ENCODE measurements at places on chromosomes 2 and 18. TPM values are rescaled to one million over a fixed set of nuclear protein-coding genes. Genes with fewer than 3 reads are reported as not detected.

The CD8B2 gene
- total RNA-seq = not detected

The GAL3ST2 gene
- not detected for total RNA-seq

The DYNAP gene
- not detected for total RNA-seq

The STEAP3 gene
- total RNA-seq = 23.6 TPM

The IAH1 gene
- 78.9 TPM for total RNA-seq

The RSAD2 gene
- 2.2 TPM for total RNA-seq

The SPEG gene
- 1.5 TPM for total RNA-seq

The NLRC4 gene
- 0.21 TPM for total RNA-seq

The GPR45 gene
- total RNA-seq = not detected

The CYP27C1 gene
- 0.43 TPM for total RNA-seq

The SLC4A3 gene
- total RNA-seq = 5.3 TPM

The DTNA gene
- total RNA-seq = 2.1 TPM

The RPE gene
- 88.0 TPM for total RNA-seq

The SLC30A3 gene
- total RNA-seq = not detected

The ACMSD gene
- 1.7 TPM for total RNA-seq

The CHRND gene
- not detected for total RNA-seq

The LCLAT1 gene
- 13.3 TPM for total RNA-seq

The ATRAID gene
- 280 TPM for total RNA-seq

Measured in tracheal epithelial cell (primary cell).